ENCODE measurements at places on chromosomes 16 and 17.

DNA sequence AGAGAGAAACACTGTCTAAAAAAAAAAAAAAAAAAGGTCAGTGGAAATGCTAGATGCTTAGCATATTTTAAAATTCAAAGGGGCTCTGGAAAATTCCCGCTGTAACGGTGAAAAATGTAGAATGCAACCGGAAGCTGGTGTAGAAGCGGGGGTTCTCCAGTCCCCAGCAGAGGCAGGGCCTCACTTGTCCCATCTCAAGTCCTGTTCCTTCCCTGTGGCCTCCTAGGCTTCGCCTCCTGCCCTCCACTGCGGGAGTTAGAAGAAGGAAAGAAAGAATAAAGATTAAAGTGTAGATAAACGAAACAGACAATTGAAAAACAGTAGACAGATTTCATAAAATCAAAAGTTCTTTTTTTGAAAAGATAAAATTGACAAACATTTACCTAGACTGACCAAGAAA is 14.8 kb upstream of the ZNF287 start:
- DNase-seq, result no peak

GRCh38 chr17:40190197-40191021 is 13.1 kb downstream of the RAPGEFL1 start:
- DNase-seq, result no peak

DNA sequence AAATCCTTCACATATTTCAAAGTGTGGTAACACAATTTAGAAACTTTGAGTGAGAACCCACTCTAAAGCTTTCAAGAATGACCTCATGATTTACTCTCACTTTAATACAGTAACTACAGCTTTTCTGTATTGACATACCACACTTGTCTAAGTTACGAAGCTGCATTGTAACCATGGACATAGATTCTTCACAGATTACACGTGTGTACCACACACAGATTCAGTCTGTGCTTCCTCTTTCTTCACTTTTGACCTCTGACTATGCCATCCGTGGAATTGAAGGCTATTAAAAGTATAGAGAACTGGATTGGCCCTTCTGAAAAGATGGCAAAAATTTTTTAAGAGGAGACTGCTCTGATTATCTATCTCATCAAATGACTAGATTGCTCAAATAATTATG is 172.7 kb downstream of the TANC2 start:
- no peak for DNase-seq

GRCh38 chr17:69061721-69062556 is 1.2 kb upstream of the ABCA9 start:
- no peak for DNase-seq

DNA sequence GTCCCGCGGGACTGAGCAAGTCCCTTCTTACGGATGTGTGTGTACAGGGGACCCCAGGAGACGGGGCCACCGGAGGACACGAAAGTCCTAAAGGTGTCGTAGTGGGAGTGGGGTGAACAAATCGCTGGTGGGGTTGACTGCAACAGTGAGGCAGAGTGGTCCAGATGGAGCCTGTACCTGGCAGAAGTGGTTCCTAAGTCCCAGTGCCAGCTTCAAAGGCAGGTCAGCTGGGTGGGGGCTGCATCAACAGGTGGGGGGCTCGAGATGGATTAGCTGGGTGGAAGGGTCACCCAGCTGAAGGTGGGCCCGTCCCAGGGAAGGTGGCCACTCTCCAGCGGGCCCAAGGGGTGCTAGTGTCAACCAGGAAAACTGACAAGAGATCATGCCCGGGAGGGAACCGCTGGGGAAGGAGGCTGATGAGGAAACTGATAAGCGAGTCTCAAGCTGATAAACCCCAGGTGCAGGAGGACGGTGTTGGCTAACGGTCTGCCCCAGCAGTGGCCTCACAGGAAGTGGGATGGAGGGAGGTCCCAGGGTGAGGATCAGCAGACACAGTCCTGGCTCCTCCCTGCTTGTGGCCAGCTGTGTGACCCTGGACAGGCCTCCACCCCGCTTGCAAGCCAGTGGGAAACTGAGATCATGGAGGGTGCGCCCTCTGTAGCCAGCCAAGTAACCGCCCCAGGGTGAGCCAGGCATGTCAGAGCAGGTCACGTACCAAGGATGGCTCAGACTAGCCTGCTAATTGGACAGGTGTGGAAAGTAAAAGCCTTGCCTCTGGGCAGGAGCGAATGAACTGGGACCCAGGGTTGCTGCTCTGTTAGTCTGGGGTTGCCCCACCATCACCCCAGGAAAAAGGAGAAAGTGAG is 1.0 kb downstream of the ORAI3 start:
- DNase-seq, result peak; percentile 8

DNA sequence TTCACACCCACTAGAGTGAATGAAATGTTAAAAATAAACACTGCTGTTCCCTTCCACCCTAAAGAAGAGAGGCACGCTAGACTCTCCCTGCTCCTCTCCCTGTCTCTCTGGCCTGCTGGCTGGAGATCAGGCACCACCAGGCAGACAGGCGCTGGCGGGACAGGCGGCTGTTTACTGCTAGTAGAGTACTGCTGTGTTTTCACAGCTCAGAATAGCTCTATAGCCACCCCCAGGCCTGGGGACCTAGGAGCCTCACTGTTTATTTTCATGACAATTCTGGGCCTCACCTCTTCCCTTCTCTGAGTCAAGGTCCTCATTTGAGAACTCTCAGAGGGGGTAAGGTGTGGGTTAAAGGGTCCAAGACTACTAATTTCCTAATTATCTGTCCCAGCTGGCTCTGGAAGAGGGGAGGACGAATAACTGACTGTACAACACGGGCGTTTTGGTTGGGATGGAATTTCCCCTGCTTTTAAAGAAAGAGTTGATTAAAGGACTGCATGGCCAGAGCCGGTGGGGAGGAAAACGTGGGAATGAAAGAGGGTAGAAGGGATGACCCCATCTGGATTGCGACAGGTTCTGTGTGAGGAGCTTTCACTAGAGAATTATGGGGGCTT is 9.0 kb upstream of the G6PC1 start:
- DNase-seq, result no peak

DNA sequence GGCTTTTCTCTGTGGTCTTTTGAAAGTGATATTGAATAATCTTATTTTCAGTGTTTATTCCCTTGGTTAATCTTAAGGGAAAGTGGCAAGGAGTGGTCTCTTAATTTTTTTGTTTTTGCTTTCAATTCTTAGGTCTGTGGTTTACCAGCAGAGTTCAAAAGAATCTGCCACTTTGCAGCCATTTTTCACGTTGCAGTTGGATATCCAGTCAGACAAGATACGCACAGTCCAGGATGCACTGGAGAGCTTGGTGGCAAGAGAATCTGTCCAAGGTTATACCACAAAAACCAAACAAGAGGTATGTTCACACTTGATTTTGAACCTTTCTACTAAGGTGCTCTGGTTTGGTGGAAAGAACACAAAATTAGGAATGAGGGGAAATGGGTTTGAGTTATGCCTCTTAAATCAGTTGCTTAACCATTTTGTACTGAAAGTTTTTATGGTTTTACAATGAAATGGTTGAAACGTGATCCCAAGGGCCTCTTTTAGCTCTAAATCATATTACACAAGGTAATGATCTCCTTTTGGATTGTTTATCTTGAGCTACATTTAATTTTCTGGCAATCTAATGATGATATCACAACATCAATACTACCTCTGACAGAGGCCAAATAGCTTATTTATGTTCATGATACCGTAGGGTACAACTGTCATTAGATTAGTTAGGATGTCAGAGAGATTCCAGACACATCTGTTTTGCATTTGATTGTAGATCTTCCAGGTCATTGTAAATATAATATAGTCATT is 51.6 kb upstream of the CRISPLD2 start:
- DNase-seq, result no peak

Measured in nucleus accumbens (tissue), 56 donors.